Liver (tissue), 10 donors: ENCODE measurements at places on chromosomes 7 and 10. TPM values are rescaled to one million over a fixed set of nuclear protein-coding genes. Genes with fewer than 3 reads are reported as not detected.

- DNase-seq = no peak
Measured at GRCh38 chr7:141045126-141045841, 28.6 kb upstream of the TMEM178B start.

DNA sequence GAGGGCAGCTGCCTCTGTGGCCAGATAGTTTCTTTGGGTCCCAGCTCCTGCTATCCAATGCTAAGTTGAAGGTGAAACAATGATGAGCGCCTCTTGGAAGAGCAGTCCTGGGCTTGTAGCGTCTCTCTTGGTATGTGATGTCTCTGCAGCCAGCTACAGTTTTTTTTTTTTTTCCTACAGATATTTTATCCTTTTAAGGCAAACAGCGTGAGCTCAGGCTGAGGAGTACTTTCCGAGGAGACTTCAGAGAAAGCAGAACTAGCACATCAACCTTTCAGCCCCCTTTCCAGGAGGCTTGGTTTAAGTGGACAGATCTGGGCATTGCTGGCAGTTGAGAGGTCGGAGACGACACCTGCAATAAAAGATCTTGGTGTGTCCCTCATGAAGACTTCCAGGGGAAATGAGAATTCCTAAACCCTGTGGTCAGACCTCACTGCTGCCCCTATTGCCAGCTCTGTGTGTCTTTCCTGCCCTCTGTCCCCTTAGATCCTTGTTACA lies 9.1 kb downstream of the PRKG1 start:
- DNase-seq = no peak

- DNase-seq = no peak
Measured at GRCh38 chr7:110105307-110105706, 985.6 kb upstream of the LRRN3 start.

Gene SLC26A3
- total RNA-seq = 0.19 TPM
